Mucosa of gallbladder (tissue), 1 donor: ENCODE measurements at places on chromosomes 7 and 10. TPM values are rescaled to one million over a fixed set of nuclear protein-coding genes. Genes with fewer than 3 reads are reported as not detected.

Gene CREB5
- total RNA-seq = 22.5 TPM

Gene ACTR1A
- 96.4 TPM for total RNA-seq

Gene PLXNA4
- 5.8 TPM for total RNA-seq

Gene CPXM2
- total RNA-seq = 7.6 TPM

Gene NACAD
- 4.9 TPM for total RNA-seq

Gene OR6V1
- total RNA-seq = not detected

Gene TMEM139
- total RNA-seq = 47.8 TPM

Gene PTN
- total RNA-seq = 39.3 TPM

Gene SPDYE1
- total RNA-seq = not detected

Gene FLNC
- total RNA-seq = 236 TPM

Gene HOXA4
- total RNA-seq = 2.3 TPM

Gene FEZF1
- 0.09 TPM for total RNA-seq

Gene NYAP1
- 1.2 TPM for total RNA-seq

Gene NPC1L1
- 61.3 TPM for total RNA-seq

Gene TMEM270
- total RNA-seq = not detected

Gene CPA4
- 0.43 TPM for total RNA-seq

Gene PRLHR
- 0.17 TPM for total RNA-seq

Gene UCMA
- not detected for total RNA-seq

Gene SPDYE2
- not detected for total RNA-seq

Gene FAM25C
- total RNA-seq = not detected

Gene THAP5
- total RNA-seq = 23.2 TPM

Gene INHBA
- total RNA-seq = 17.9 TPM

Gene BUD31
- 77.8 TPM for total RNA-seq

Gene AKR1C1
- total RNA-seq = 48.7 TPM

Gene SH2D4B
- not detected for total RNA-seq

Gene MCMBP
- total RNA-seq = 36.6 TPM

Gene FAM221A
- total RNA-seq = 14.3 TPM
